ENCODE measurements at places on chromosomes 6 and 20.

DNA sequence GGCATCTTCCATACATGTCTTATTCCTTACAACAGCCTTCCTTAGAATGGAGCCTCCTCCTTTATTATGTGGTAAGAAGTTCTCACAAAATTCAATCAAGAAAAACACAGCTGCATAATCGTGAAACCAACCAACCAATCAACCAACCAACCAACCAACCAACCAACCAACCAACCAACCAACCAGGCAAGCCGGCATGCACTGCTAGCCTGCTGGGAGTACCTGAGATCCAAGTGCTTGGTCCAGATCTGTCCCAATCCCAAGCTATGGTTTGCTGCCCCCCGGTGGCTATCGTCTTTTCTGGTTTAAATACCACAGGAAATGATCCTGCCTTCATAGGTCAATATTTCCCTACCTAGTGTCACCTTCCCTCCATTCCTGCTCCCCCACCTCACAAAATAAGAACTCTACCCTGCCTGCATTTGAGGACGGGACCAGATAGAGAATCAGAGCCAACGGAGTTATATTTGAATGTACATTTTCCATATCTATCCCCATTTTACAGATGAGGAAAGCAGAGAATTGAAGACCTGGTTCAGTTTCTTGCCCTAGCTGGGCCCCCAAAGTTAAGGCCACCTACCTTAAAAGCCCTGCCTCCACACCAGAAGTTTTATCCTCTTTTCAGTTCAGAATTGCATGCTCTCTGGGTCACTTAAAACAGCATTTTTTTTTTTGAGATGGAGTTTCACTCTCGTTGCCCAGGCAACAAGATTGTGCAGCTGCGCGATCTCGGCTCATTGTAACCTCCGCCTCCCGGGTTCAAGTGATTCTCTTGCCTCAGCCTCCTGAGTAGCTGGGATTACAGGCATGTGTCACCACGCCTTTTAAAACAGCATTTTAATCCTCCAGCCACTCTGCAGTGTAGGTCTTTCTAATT, 27.1 kb downstream of the RAB44 start:
- no peaks in the 10 kb centered on the region for H3K4me1 ChIP-seq
- H3K36me3 ChIP-seq, result no peaks in the 10 kb centered on the region
- H3K4me3 ChIP-seq, result no peak overlapping the region
- DNase-seq, result peak; percentile 68

DNA sequence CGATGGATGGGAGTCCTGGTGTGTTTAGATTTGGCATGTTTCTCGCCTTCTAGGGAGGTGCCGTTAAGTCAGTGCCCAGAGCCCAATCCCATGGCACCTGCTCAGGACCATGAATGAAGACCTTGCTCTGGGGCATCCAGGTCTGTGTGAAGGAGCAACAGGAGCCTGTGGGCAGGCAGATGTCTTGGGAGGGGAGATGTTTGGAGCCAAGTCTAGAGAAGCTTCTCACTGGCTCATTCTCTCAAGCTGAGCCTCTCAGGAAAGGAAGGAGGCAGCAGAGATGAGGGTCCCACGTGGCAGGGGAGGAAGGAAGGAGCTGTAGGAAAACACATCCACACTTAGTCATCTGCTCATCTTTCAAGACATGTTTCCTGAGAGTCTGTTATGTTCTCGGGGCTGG, 9.5 kb upstream of the SIRPB1 start:
- H3K4me1 ChIP-seq, result no peaks in the 10 kb centered on the region
- H3K27ac ChIP-seq, result no peak overlapping the region
- H3K4me3 ChIP-seq, result no peak overlapping the region
- no peaks in the 10 kb centered on the region for H3K36me3 ChIP-seq
- DNase-seq, result no peak

- no peaks in the 10 kb centered on the region for H3K4me1 ChIP-seq
- H3K36me3 ChIP-seq, result no peaks in the 10 kb centered on the region
- H3K27ac ChIP-seq, result no peak overlapping the region
- no peak overlapping the region for H3K4me3 ChIP-seq
- no peak for DNase-seq
- H3K27me3 ChIP-seq, result no peaks in the 10 kb centered on the region
Observed at GRCh38 chr6:46690141-46690755, 2.6 kb downstream of the TDRD6 start.

GRCh38 chr20:52201395-52201794, 9.8 kb upstream of the ZFP64 start:
- no peaks in the 10 kb centered on the region for H3K36me3 ChIP-seq
- no peak overlapping the region for H3K27ac ChIP-seq
- no peak overlapping the region for H3K4me3 ChIP-seq
- no peak for DNase-seq

DNA sequence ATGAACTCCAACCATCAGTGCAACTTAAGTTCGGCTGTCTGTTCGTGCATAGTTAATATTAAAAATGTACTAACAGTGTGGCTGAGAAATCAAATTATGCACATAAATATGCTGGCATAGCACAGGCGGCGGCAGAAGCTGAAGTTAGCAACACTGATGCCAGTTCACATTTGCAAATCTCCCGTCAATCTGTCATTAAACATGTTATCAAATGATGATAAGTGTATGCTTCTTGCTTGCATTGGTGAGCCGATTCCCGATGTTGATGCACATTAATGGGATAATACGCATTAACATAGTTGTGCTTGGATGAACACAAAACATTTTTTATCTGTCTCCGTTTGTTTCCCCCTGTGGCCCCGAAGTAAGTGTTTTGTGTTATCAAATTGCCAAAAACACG, 309.4 kb downstream of the ZNF217 start:
- no peaks in the 10 kb centered on the region for H3K4me1 ChIP-seq
- no peak overlapping the region for H3K27ac ChIP-seq
- no peaks in the 10 kb centered on the region for H3K27me3 ChIP-seq
- DNase-seq, result no peak
- no peaks in the 10 kb centered on the region for H3K36me3 ChIP-seq
- H3K4me3 ChIP-seq, result no peak overlapping the region

- H3K4me3 ChIP-seq, result no peak overlapping the region
- peak overlapping the region; percentile 42 for H3K27ac ChIP-seq
- H3K36me3 ChIP-seq, result no peaks in the 10 kb centered on the region
- H3K4me1 ChIP-seq, result peaks cover 10% of the 10 kb centered on the region
- no peaks in the 10 kb centered on the region for H3K27me3 ChIP-seq
Observed at GRCh38 chr6:154986787-154987235, 8.3 kb upstream of the TIAM2 start.

GRCh38 chr6:14129575-14129974, 12.0 kb downstream of the CD83 start:
- H3K27me3 ChIP-seq, result no peaks in the 10 kb centered on the region
- peak; percentile 71 for DNase-seq
- H3K4me3 ChIP-seq, result no peak overlapping the region
- H3K27ac ChIP-seq, result no peak overlapping the region
- H3K4me1 ChIP-seq, result peaks cover 34% of the 10 kb centered on the region

DNA sequence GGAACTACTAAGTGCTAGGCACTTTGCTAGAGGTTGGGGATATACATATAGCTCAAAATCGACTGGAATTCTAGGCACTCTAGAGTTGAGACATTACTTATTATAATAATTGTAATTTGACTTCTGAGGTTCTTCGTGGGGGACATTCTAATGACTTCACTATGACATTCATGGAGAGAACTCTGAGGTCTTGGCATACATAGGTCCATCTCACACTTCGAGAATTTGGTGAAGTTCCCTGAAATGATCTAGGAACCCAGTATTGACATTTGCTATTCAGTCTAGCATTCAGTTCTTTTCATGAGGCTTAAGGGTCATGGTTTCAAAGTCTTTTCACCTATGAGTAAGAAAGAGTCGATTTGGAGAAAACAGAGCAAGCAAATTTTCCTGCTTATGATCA, 446.6 kb upstream of the JAG1 start:
- H3K27ac ChIP-seq, result no peak overlapping the region
- H3K4me1 ChIP-seq, result no peaks in the 10 kb centered on the region
- H3K27me3 ChIP-seq, result no peaks in the 10 kb centered on the region

- H3K4me1 ChIP-seq, result no peaks in the 10 kb centered on the region
- H3K36me3 ChIP-seq, result no peaks in the 10 kb centered on the region
- no peaks in the 10 kb centered on the region for H3K27me3 ChIP-seq
- no peak overlapping the region for H3K27ac ChIP-seq
Observed at GRCh38 chr6:87027021-87027420, 67.9 kb downstream of the CGA start.

- H3K27ac ChIP-seq, result no peak overlapping the region
- no peaks in the 10 kb centered on the region for H3K4me1 ChIP-seq
- DNase-seq, result no peak
- no peaks in the 10 kb centered on the region for H3K36me3 ChIP-seq
- H3K27me3 ChIP-seq, result no peaks in the 10 kb centered on the region
Observed at GRCh38 chr6:104630955-104631354, 228.8 kb downstream of the HACE1 start.
